ENCODE measurements at places on chromosomes 3 and 15.
A peak's percentile ranks its signal among the peaks of the same experiment; 100 is the strongest.

DNA sequence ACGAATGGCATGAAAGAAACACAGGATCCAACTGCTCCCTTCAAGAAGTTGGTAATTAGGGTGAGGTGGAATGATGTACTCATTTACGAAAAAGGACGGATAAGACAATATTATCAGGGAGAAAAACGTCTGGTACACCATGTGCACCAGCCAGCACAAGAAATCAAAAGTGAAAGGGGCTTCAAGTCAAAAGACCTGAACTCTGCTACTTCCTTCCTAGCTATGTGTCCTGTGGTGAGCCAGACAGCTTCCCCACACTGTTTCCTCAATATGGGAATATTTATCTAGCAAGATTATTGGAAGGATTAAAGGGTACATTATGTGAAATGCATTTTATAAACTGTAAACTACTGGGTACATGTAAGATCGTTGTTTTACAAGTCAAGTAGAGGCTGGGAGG lies 33.9 kb downstream of the RAB27A start:
- DNase-seq = no peak

DNA sequence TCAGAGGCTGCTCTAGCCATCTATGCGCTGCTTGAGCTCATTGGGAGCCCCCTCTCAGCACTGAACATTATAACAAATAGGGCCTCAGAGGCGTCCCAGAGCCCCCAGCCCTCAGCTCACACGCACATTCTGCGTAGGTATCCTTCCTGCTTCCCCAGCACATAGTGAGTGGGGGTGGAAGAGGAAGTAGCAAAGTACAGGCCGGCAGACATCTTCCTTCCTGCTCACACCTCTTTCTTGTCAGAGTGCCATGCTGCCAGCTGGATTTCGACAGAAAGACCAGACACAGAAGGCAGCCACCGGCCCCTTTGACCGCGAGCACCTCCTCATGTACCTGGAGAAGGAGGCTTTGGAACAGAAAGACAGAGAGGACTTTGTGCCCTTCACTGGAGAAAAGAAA lies 16.6 kb downstream of the TMOD2 start:
- no peak for DNase-seq

DNA sequence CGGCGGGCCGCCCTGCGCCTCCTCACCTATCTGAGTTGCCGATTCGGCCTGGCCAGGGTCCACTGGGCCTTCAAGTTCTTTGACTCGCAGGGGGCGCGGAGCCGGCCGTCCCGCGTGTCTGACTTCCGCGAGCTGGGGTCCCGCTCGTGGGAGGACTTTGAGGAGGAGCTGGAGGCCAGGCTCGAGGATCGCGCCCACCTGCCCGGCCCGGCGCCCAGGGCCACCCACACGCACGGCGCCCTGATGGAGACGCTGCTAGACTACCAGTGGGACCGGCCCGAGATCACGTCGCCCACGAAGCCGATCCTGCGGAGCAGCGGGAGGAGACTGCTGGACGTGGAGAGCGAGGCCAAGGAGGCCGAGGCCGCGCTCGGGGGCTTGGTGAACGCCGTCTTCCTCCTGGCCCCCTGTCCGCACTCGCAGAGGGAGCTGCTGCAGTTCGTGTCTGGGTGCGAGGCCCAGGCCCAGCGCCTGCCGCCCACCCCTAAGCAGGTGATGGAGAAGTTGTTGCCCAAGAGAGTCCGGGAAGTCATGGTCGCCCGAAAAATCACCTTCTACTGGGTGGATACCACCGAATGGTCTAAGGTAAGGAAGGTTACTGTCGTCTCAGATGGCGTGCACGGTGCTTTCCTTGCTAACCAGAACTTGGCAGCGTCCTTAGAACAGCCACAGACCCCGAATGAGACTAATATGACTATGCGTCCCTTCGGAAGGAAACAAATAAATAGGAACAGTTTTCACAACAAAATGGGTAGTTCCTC lies 567 bp downstream of the TICRR start:
- DNase-seq = no peak

DNA sequence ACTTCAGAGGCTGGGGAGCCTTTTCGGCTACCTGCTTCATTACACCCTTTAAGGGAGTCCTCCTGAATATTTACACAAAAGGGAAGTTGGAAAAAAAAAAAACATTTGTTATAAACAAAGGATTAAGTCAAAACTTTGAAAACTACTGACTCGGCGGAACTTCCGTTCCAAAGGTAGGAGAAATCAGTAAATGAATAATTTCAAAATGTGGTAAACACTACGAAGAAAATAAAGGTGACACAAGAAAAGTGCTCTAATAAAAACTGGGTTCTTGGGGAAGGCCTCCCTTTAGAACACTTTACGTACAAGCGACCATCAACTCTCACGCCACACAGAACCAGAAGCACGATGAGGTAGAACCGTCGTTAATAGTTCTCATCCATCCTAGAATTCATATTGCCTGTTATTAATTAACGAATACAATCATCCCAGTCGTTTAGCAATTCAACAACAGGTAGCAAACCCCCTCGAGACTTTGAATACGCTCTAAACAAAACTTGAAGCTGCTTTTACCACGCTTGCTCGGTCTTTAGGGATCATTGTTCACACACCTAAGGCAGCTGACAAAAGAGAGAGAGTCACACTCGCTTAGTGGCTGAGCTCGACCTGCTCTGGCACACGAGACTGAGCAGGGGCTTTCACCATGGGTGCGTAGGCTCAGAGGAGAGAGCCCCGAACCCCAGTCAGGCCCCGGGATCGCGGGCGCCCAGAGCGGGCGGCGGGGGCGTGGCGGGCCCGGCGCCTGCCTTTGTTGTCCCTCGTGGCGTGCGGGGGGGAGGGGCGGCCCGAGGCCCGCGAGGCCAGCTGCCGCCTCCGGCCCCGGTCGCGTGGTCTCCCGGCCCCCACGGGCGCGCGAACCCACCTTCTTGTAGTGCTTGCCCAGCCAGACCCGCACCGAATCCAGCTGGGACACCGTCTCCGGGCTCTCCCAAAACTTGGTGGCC lies 680 bp downstream of the SMARCC1 start:
- peak; percentile 53 for DNase-seq

GRCh38 chr3:120077731-120078130 lies 16.5 kb downstream of the GSK3B start:
- DNase-seq = no peak

GRCh38 chr15:57609805-57610529 lies 18.3 kb downstream of the MYZAP start:
- no peak for DNase-seq

GRCh38 chr15:69673291-69673881 lies 220.8 kb downstream of the RPLP1 start:
- DNase-seq = no peak

GRCh38 chr15:49044002-49044401 lies 2.2 kb downstream of the SECISBP2L start:
- DNase-seq = no peak

GRCh38 chr3:149535333-149535685 lies 60.8 kb downstream of the TM4SF4 start:
- DNase-seq = no peak

DNA sequence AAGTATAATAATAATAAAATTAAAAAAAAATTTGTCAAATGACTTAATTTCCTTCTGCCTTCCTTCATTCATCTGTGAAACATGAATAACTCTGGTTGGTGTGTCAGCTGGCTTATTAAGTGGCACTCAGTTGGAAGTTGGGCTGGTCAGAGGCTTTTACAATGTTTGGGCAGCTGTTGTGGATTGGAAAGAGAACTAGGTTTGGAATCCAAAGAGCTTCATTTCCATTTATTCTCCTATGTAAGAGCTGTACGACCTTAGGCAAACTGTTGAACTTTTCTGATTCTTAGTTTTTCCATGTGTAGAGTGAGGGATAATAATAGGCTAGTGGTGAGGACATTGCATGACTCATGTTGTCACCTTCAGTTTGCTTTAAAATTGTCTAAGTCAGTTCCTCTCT lies 606.7 kb downstream of the PDCD6IP start:
- no peak for DNase-seq

GRCh38 chr3:104873331-104873730 lies 493.4 kb upstream of the ALCAM start:
- DNase-seq = no peak

DNA sequence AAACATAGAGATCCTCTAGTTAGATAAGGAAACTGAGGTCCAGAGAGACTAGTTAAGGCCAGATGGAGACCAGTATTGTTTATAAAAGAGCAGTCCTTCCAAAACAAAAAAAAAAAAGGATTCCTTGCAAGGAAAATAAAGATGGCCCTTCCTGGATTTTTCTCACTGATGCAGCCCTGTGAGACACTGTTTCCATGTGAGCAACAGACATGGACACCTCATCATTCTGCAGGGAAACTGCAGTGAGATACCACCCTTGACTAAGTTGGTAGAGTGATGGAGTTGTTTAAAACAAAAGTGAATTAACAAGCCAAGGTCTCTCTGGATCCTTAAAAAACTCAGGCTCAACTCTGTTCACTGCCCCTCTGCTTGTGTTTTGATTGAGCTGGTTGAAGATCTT lies 65.6 kb upstream of the MYZAP start:
- no peak for DNase-seq

GRCh38 chr3:150000641-150001040 lies 29.9 kb upstream of the PFN2 start:
- DNase-seq = no peak

DNA sequence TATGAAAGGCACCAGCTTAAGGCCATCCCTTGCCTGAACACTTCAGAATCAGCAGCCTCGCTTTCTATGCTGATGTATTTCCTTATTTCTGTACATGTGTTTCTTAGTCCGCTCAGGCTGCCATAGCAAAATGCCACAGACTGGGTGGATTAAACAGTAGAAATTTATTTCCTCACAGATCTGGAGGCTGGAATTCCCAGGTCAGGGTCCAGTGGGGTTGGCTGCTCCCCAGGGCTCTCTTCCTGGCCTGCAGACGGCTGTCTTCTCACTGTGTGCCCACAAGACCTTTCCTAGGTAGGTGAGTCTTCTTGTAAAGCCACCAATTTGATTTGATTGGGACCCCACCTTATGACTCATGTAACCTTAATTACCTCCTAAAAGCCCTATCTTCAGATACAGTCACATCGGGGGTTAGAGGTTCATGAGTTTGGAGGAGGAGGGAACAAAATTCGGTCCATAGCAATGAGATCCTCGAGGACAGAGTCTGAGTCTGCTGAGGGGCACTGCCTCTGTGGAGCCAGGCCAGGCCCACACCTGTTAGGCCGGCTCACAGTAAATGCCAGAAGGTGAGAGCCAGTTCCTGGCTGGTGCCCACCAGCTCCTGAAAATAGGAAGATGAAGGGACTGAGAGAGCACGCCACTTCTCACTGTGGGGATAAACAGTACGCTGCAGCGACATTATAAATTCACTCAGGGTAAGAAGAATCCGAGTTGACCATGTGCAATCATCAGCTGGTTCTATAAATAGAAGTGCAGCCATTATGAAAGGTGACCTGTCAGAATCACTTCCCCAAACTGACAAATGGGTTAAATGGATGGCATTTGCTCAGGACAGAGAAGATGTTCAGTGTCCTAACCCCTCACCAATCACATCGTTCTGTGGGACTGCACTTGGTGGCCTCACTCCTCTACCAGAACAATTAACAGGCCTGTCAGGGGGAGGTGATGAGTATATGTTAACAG lies 41.1 kb downstream of the CTXND1 start:
- no peak for DNase-seq

DNA sequence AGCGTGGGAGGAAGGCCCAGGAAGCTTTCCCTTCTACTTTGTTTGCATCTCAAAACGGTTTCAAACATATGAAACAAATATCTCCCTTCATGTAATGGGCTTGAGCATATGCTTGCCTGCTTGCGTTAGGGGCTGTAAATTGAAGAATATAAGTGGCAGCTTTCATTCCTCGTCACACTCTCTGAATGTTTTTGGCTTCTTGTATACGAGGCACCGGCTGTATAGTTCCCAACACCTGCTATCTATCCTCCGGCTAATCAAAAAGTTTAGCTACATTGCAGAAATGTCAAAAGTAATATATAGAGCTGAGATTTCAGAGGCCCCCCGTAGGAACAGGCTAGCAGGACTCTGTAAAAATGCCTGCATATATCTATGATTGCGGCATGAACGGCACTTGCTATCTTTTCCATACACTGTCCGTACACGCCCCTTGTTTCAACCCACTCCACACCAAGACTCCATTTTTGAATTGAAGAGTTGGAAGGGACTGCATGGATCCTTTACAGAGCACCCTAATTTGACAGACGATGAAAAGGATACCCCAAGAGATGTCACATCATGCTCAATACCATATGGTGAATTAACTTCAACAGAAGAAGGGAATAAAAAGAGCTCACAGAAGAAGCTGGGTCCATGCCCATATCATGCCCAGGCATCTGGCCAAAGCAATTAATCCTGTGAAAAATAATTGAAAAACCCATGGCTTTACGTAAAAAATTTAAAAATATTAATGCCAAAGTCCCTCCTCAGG lies 2.5 kb downstream of the MASP1 start:
- DNase-seq = no peak

DNA sequence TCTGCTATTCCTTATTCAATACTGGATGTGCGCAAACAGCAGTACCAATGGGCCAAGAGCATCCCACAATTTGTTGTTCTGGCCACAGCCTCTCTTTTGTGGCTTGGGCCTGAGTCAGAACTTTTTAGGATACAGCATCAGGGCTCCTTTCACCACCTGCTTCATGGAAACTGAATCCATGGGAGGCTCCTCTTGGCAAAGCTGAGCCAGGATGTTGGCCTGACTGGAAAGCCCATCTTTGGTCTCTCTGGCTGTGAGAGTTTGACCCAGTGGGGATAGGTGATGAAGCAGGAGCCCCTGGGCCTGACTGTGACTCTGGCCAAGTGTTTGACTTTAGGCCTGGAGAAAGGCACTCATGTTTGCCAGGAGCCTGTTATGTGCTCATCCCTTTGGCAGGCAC lies 27.6 kb downstream of the IL16 start:
- no peak for DNase-seq

GRCh38 chr3:139978966-139979365 lies 44.0 kb downstream of the CLSTN2 start:
- DNase-seq = no peak

DNA sequence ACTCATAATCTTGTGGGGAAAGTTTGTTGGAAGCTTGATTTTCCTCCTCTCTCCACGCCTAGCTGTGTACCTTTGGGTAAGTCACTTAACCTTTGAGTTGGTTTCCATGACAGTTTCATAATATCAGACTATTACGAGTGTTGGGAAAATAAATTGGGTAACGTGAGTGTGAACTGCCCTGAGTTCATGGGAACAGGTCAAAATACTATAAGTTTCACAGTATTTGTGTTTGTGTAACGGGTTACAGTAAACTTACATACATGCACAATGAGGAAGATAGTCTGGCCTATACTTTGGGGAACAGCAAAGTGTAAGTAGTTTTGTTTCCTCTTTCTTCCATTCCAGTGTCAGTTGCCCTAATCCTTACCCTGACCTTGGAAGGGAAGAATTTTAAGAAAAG lies 509.9 kb downstream of the MECOM start:
- no peak for DNase-seq

GRCh38 chr3:9260305-9260704 lies 10.9 kb upstream of the SRGAP3 start:
- DNase-seq = no peak

DNA sequence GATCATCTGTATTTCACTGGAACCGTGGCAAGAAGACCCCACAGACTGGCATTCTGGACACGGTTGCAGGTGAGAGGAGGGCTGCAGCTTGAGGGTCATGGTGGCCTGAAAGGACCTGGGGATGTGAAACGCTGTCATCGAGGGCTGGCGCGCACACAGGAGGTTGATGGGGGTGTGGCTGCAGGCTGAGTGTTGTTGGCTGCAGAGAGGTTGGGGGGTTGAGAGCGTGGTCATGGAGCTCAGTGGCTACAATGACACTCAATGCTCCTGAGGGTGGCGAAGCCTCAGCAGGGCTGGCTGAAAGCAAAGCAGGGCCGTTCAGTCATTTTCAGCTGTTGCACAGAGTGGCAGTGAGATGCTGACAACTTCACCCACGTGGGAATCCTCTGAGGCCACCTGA lies 21.0 kb downstream of the CPN2 start:
- no peak for DNase-seq
